A673 (cell line): ENCODE measurements at places on chromosomes 4 and X.

DNA sequence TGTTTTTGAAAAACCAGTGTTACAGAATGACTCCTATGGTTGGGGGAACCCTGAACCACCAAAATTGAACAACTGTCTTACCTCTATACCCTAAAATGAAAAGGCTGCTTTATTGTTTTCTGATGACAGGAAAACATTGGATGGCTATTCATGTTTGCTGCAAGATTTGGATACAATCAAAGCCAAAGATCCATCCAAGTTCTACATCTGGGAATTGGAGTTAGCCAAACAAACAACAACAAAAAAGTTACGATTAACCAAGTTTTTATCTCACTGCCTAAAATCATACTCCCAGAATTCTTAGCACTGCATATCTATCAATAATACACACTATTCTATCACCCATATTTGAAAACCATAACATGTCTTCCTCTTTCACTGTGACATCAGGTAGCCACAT is 349.7 kb upstream of the SLC7A11 start:
- no peak for DNase-seq

GRCh38 chr4:11081006-11081405 is 347.7 kb downstream of the HS3ST1 start:
- no peak for DNase-seq

DNA sequence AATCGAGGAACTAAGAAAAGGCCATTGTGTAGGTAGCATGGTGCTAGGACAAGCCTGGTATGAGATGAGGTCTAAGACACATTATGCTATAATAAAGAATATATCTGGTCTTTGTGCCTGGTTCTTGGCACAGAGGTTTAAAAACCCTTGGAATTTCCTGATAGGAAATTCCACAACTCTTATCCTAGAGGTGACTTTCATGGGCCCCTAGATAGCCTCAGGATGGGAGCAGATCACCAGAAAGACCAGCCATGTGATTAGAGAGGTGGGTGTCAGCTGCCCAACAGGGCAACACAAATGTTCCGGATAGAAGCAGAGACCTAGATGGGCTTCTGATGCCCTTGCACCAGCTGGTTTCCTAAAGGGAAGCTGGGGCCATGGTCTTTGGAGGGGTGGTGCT is 107.2 kb downstream of the SCD5 start:
- DNase-seq: no peak

DNA sequence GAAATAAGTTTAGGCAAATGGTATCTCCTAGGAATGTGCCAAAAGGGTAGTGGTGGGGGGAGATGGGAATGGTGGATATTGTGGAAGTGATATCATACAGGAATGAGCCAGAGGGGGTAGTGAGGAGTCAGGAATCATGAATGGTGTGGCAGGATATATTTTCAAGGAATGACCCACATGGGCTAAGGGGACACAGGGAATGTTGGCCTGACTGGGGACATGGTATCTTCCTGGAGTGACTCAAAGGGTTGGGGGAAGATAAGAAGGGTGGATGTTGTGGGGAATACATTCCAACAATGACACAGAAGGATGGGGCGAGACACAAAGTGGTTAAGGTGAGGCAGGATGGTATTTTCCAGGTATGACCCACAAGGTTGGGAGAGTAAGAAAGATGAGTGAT is 60.6 kb downstream of the MAOA start:
- DNase-seq: no peak
